Suppressor macrophage (primary cell): ENCODE measurements at places on chromosomes 11 and 22.

GRCh38 chr11:69167130-69167915 is 11.6 kb downstream of the SMIM38 start:
- no peak for DNase-seq

DNA sequence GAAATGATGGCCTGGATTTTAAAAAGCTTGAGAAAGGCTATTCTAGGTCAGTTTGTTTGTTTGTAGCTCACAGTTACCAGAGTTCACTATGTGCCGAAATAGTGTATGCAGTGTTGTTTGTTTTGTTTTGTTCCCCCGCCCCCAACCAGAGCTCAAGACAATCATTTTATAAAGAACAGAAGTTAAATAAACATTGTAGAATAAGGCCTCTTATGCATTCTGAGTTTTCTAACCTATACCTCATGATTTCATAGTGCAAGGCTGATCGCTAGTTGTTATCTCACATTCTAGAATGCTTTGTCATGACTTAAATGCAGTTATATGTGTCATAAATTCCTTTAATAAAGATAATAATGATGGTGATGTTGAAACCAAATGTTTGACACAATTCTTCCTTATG is 7.8 kb downstream of the KCNA4 start:
- DNase-seq: no peak

GRCh38 chr11:134575504-134576230 is 163.6 kb upstream of the B3GAT1 start:
- no peak for DNase-seq

DNA sequence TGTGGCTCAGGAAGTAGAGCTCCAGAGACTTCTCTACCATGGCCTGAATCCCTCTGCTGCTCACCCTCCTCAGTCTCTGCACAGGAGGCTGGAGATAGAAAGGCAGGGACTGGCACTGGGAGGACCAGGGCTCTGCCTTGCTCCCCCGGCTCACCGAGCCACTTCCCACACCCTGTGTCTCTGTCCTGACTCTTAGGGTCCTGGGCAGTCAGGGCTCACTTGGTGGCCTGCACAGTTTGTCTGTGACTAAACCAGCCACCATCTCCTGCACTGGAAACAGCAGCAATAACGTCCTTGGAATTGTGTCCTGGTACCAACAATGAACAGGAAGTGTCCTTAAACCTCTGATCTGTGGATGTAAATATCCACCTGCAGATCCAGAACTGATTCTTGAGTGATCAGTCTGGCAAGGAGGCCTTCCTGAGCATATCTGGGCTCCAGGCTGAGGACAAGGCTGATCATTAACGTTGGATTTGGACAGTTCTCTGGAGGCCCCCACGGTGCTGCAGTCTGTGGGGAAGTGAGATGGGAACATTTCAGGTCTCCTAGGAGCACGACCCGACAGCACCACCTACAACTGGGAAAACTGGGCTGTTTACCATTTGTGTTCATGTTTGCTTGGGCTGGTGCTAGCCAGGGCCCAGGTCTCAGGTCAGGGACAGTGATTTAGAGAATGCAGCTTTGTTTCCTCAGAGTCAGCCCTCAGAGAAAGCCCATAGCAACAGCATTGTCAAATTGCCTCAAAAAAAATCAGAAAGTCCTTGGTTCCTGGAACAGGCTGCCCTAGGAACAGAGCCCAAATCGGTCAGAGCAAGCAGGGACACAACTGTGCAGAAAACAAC is 82.5 kb downstream of the ZNF280B start:
- no peak for DNase-seq

DNA sequence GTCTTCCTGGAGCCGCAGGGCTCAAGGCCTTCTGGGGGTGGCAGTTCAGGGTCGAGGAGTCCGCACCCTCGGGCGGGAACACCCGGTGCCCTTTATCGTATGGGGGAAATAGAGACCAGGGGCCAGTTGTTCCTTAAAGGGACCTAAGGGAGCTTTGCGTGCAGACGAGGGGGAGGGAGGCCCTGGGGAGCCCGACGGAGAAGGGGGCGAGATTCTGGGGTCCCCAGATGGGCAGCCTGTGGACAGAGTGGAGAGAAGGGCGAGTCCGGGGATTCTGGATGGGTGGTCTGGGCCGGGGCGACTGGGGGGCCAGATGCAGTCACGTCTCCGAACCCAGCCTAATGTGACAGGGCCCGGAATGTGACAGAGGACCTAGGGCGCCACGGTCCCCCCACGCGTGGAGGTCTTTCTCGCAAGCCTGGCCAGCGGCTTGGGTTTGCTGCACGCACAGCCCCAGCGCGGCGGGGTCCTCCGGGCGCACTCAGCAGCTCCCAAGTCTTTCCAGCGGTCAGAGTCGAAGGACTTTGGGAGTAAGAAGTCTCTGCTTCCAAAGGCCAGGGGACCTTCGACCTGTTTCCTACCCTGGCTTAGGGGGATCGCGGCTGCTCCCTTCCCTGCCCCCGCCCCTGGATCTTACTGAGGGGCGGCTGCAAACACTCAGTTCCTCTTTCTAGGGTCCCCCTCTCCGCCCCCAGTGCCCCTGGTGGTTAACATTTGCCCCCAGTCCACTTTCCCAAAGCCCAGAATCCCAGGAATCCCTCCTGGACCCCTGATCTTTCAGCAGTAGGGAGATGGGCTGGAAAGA is 547 bp downstream of the TUBA8 start:
- no peak for DNase-seq

DNA sequence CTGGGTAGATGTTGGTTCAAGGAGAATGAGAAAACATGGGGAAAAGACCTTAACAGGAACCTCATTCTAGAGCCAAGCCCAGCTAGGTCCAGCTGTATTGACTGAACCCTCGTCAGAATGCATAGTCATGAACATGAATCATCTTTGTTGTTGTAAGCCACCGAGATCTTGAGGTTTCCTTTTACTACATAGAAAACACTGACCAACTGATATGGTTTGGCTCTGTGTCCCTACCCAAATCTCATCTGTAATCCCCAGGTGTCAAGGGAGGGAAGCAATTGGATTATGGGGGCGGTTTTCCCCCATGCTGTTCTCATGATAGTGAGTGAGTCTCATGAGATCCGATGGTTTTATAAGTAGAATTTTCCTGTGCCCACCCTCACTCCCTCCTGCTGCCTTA is 19.4 kb upstream of the PHOX2A start:
- DNase-seq: peak; percentile 59

GRCh38 chr11:620935-621814 is 3.6 kb downstream of the CDHR5 start:
- no peak for DNase-seq

DNA sequence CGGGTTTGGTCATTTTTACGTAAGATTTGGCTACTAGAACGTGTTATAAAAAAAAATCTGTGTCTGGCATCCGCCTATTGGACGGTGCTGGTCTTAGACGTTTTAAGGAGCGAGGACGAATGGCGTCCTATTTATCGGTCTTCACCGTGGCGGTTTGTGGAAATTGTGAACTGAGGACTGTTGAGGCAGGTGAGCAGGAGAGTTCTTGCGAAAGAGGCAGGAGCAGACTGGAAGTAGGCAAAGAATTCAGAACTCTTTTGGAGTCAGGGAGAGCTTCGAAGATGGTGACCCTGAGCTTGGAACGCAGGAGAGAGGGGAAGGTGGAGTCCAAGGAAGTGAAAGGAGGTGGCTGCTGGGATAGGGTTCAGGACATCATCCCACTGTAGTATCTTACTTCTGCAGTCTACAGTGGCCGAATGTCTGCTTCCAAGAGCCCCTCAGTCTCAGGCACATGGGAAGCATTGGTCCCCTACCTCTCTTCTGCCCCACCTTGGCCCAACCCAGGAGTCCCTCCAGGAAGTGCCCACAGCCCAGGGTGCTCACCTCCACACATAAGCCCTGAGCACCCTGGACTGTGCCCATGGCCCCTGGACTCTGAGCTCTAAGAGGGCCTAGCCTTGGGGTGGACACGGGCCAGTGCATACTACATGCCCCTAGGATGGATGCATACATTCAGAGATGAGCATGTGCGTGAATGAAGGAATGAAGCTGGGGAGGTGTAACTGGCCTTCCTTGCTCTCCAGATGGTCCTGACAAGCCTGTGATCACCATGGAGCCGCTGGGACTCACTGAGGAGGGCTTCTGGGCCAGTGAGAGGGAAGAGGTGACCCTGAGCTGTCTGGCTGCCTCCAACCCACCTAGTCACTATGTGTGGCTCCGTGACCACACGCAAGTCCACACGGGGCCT is 3.7 kb downstream of the VSIG10L2 start:
- DNase-seq: no peak

GRCh38 chr11:107116358-107116757 is 98.1 kb upstream of the GUCY1A2 start:
- DNase-seq: no peak

DNA sequence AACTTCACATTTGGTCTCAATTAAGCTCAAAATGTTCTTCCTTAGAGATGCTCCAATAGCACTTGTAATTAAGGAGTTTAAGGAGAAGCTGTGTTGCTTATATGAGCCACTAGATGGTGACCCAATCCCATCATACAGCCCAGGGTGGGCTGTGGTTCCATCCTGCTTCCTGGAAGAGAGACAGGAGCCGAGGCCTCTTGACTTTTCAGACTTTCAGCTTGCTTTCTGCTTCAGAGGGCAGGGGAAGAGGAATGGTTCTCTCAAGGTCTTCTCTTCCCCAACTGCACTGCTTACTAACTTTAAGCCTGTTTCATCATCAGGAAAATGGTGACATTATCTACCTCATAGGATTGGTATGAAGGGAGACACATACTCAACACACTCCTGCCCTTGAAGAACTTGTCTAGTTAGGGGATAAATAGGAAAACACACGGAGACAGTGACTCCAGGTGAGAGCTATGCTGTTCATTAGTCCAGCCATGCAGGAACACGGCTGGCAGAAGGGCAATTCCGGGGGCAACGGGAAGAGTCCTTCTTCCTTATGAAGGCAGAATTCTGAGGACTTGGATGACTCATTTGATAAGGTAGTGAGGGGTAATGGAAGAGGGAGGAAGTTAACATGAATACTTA is 20.1 kb downstream of the TMEM218 start:
- DNase-seq: peak; percentile 47

DNA sequence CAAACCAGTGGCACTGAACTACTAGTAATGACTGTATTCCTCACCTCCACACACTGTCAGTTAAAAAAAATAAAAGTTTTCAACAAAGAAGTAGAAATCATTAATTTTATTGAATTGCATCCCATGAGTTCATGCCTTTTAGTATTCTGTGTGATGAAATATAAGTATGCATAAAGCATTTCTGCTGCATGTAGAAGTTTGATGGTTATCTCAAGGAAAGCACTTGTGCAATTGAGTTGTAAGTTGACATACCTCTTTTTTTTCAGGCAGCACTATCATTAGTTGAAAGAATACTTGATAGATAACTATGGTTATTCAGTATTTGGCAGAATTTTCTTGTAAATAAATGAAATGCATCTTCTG is 104.4 kb downstream of the STIM1 start:
- DNase-seq: no peak

DNA sequence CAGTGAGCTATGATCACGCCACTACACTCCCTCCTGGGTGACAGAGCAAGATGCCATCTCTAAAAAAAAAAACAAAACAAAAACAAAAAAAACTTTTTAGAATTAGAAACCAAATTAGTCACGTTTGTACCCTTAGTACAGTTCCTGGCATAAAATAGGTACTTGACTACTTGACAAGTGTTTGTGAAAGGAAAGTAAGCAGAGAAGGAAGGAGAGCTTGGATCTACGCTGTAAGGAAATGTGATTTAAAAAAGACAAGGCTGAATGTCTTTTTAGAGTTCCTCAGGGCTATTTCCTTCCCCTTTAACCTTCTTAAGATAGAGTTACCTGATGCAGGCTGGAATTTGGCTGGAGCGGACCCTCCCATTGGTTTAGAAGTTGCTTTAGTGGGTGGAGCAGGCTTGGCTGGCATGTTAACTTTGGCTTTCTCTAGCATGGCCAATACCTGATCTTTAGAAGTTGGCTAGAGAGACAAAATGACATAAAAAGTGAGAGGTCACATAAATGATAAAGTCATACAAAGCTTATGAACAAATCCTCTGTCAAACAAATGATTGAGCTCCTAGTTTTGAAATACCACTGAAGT is 50.7 kb downstream of the F2 start:
- DNase-seq: no peak

DNA sequence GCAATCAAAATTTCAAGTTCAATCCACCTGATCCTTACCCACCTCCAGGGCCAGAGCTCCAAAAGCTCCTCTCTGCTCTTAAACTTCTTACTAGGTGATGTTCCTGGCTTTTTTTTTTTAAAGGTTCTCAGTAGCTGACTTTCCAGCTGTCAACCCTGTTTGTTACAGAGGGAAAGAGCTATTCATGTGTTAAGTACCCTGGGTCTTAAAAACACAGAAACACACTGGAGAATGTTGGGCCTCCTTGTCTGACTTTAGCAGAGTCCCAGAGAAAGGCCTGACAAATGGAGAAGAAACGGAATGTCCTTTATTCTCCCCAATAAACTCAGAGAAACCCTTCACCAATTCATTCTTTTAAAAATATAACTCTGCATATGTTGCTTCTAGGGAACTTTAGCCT is 3.2 kb downstream of the LRRC4C start:
- no peak for DNase-seq

- DNase-seq: no peak
Observed at GRCh38 chr11:69295079-69295994, 1.4 kb downstream of the MYEOV start.

- no peak for DNase-seq
Observed at GRCh38 chr11:111693224-111693937, 72.8 kb downstream of the PPP2R1B start.

DNA sequence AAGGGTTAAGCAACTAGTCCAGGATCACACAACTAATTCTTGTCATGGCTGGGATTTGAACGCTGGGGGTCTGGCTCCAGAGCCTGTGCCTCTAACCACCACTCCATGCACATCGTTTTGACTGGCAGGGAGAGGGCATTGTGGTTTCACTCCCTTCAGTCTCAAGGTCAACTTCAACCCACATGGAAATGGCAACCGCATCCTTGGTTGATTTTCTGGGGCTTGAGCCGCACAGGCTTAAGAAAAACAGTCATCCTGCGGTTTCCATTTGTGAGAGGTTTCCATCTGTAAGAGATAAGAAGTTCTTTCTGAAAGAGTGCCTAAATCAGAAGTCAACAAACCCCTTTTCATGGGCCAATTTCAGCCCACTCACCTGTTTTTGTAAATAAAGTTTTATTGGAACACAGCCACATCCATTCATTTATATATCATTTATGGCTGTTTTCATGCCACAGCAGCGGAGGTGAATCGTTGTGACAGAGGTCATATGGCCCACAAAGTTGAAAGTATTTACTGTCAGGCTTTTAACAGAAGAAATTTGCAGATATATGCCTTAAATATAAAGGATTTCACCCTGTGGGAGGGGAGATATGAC is 65.7 kb downstream of the SGSM1 start:
- DNase-seq: no peak

- DNase-seq: peak; percentile 76
Observed at GRCh38 chr22:46262449-46263215, 511 bp downstream of the PKDREJ start.
